ENCODE measurements at places on chromosomes 2 and 18. TPM values are rescaled to one million over a fixed set of nuclear protein-coding genes. Genes with fewer than 3 reads are reported as not detected.
A peak's percentile ranks its signal among the peaks of the same experiment; 100 is the strongest.

GRCh38 chr2:233085037-233085838 is 25.1 kb downstream of the INPP5D start:
- no peak for DNase-seq
- H3K36me3 ChIP-seq: no peaks in the 10 kb centered on the region
- peaks cover 17% of the 10 kb centered on the region for H3K4me1 ChIP-seq

GRCh38 chr2:3022841-3023372 is 354.7 kb downstream of the EIPR1 start:
- no peaks in the 10 kb centered on the region for H3K4me1 ChIP-seq
- DNase-seq: no peak
- H3K4me3 ChIP-seq: no peak overlapping the region
- H3K27me3 ChIP-seq: no peaks in the 10 kb centered on the region
- H3K27ac ChIP-seq: no peak overlapping the region
- H3K36me3 ChIP-seq: no peaks in the 10 kb centered on the region

DNA sequence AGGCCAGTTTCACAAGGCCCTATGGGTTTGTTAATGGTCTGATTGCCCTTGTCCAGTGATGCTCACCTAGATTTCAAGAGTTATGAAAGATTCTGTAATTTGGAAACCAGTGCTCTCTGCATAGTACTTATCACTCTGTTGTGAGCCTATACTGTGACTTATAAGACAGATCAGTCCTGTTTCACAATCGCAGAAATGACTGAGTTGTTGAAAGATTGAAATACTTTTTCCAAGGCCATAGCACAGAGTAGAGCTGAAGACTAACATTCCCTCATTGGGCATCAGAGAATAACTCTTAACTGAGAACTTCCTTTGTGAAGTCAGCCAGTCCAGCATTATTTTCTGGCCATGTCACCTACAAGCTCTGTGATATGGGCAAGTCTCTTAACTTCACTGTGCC is 44.0 kb downstream of the CCDC85A start:
- DNase-seq: no peak
- no peak overlapping the region for H3K4me3 ChIP-seq
- no peaks in the 10 kb centered on the region for H3K4me1 ChIP-seq
- H3K36me3 ChIP-seq: no peaks in the 10 kb centered on the region

TNS1 gene
- 101 TPM for total RNA-seq

DNA sequence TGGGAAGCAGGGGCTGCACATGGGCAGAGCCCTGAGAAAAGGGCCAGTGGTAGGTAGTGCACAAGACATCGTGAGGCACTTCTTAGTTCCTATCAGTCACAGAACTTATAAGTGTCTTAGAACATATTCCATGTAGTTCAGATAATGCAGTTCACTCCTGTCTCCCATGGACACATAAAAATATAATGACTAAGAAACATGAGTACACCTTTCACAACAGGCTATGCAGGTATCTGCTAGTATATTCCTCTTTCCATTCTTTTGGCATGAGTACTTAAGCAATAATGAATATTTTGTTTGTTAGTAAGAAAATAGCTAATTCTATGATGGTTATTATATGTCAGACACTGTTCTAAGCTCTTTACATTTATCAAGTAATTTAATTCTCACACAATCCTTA is 808.4 kb downstream of the BCL11A start:
- no peaks in the 10 kb centered on the region for H3K36me3 ChIP-seq
- no peak overlapping the region for H3K4me3 ChIP-seq
- DNase-seq: no peak
- no peaks in the 10 kb centered on the region for H3K4me1 ChIP-seq
- H3K27me3 ChIP-seq: no peaks in the 10 kb centered on the region

- H3K36me3 ChIP-seq: no peaks in the 10 kb centered on the region
- H3K4me1 ChIP-seq: peaks cover 14% of the 10 kb centered on the region
- no peak overlapping the region for H3K4me3 ChIP-seq
- no peak for DNase-seq
- no peak overlapping the region for H3K27ac ChIP-seq
- H3K27me3 ChIP-seq: no peaks in the 10 kb centered on the region
These were observed 72.3 kb upstream of the RIOK3 start for GRCh38 chr18:23380817-23381216.

INPP4A gene
- total RNA-seq: 23.6 TPM

RAB17 gene
- total RNA-seq: 76.3 TPM

- peaks cover 10% of the 10 kb centered on the region for H3K36me3 ChIP-seq
- no peaks in the 10 kb centered on the region for H3K27me3 ChIP-seq
- no peak overlapping the region for H3K4me3 ChIP-seq
- peak overlapping the region; percentile 98 for H3K27ac ChIP-seq
- H3K4me1 ChIP-seq: peaks cover 14% of the 10 kb centered on the region
- DNase-seq: no peak
These were observed 937 bp upstream of the STAMBP start for GRCh38 chr2:73827660-73828388.

- H3K4me3 ChIP-seq: no peak overlapping the region
- no peaks in the 10 kb centered on the region for H3K27me3 ChIP-seq
- peaks cover 4% of the 10 kb centered on the region for H3K4me1 ChIP-seq
- H3K36me3 ChIP-seq: no peaks in the 10 kb centered on the region
These were observed 16.2 kb upstream of the ZCCHC2 start for GRCh38 chr18:62506495-62507143.

DNA sequence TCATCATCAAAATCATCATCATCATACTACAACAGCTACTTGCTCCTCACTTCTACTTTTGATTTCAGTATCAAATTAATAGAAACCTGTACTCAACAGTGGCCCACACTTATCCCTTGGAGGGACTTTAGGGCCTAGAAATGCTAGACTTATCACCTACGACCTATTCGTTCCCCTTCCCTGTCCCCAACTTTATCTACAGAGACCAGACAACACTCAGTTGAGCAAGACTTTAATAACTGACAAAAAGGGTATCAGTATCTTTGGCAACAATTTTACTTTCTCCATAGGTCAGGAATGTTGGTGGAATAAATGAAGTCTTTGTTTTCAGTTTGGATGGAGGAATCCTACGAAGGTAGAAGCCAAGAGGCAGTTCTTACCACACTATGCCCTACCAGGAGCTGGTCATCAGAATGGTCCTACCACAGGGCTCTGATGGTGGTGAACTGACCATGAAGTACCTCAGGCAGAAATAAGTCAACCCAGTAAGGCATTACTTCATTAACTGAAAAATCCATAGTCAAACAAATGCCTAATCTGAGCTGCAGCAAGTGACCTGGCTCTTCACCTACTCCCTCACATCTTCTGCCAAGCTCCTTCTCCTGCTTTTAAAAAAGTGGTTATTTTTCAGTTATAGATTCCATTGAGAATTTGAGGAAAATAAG is 26.6 kb downstream of the MBD2 start:
- no peaks in the 10 kb centered on the region for H3K4me1 ChIP-seq
- no peak for DNase-seq
- H3K27me3 ChIP-seq: no peaks in the 10 kb centered on the region
- H3K4me3 ChIP-seq: no peak overlapping the region

- peak overlapping the region; percentile 53 for H3K27ac ChIP-seq
- DNase-seq: no peak
- no peaks in the 10 kb centered on the region for H3K36me3 ChIP-seq
- H3K4me3 ChIP-seq: no peak overlapping the region
- H3K4me1 ChIP-seq: peaks cover 6% of the 10 kb centered on the region
These were observed 22.8 kb upstream of the VPS4B start for GRCh38 chr18:63445037-63445436.

TIMM21 gene
- total RNA-seq: 32.5 TPM

GCG gene
- not detected for total RNA-seq

IL36B gene
- total RNA-seq: not detected

DNA sequence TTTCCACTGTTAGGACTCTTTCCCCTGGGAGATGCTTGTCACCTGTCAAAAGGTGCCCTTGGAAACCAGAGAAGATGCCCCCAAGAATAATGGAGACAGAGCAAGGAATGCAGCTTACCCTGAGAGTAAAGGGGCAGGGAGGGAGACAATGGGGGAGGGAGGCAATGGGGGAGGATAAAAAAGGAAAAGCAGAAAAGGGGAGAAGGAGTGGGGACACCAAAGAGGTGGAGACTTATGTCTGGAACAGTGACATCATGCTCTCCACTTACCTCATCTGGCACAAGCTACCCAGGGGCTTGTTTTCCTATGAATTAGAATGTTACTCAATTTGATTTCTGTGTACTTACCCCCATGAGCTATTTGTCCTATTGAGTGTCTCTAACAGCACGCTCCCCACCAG is 67.9 kb downstream of the MRO start:
- H3K27ac ChIP-seq: no peak overlapping the region
- H3K4me3 ChIP-seq: no peak overlapping the region
- no peaks in the 10 kb centered on the region for H3K4me1 ChIP-seq
- no peaks in the 10 kb centered on the region for H3K36me3 ChIP-seq
- peaks cover 11% of the 10 kb centered on the region for H3K27me3 ChIP-seq

DNA sequence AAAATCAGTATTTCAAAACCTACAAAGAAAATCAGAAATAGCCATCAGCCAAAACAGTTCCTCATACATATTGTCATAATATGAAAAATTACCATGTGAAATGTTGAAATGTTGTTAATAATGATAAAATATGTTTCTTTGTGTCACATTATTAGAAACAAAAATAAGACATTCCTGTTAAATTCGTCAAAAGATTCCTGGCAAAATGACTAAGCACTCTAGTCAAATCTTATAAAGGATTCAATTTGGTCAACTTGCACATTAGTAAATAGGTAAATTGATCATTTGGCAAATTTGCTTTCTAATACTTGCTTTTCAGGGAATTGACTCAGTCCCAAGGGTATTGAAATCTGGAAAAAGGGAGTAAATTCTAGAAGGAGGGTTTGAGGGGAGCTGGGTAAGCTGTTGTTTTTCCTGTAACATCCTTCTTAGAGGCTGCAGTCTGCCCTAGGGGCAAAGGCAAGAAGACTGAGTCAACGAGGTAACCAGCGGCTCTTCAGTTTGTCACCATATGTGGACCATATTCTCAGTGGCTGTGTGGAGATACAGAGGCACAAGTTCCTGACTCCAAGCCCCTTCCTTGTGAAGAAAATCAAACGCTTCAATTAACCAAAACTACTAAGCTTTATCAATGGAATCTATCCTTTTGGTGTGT is 482.3 kb downstream of the TNS1 start:
- H3K4me1 ChIP-seq: no peaks in the 10 kb centered on the region
- no peaks in the 10 kb centered on the region for H3K36me3 ChIP-seq
- no peak for DNase-seq
- no peak overlapping the region for H3K27ac ChIP-seq
- no peaks in the 10 kb centered on the region for H3K27me3 ChIP-seq
